ENCODE measurements at places on chromosomes 13 and 19. TPM values are rescaled to one million over a fixed set of nuclear protein-coding genes. Genes with fewer than 3 reads are reported as not detected.

KCNJ14 gene
- 0.56 TPM for total RNA-seq

SIAH3 gene
- not detected for total RNA-seq

TLE6 gene
- total RNA-seq = not detected

TSSK6 gene
- total RNA-seq = 0.80 TPM

ACTMAP gene
- 4.2 TPM for total RNA-seq

B3GNT8 gene
- 0.24 TPM for total RNA-seq

OR1M1 gene
- not detected for total RNA-seq

ZNF229 gene
- total RNA-seq = 0.78 TPM

LILRB4 gene
- total RNA-seq = 0.84 TPM

CEACAM20 gene
- total RNA-seq = not detected

GRCh38 chr19:46478356-46478986 lies 7.1 kb upstream of the PNMA8A start:
- H3K27ac ChIP-seq = no peak overlapping the region
- peaks cover 22% of the 10 kb centered on the region for H3K27me3 ChIP-seq
- H3K4me3 ChIP-seq = no peak overlapping the region
- H3K4me1 ChIP-seq = no peaks in the 10 kb centered on the region

DNA sequence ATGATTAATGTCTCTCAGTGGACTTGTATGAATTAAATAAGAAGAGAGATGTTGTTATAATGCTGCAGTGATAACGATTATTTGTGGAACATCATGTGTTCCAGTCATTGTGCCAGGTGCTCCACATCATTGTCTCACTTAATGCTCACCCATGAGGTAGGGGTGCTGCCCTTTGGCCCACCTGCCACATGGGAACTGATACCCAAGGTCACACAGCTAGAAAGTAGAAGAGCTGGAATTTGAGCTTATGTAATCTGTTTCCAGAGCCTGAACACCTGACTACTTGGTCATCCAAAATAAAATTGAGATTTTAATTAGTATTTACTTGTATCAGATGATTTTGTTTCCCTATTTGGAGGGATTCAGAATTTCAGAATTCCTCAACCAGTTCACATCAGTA lies 36.0 kb upstream of the GPI start:
- no peak for DNase-seq
- H3K4me3 ChIP-seq = no peak overlapping the region
- peaks cover 80% of the 10 kb centered on the region for H3K36me3 ChIP-seq
- H3K27me3 ChIP-seq = no peaks in the 10 kb centered on the region

GRCh38 chr13:111537115-111537728 lies 216.8 kb downstream of the TEX29 start:
- no peaks in the 10 kb centered on the region for H3K36me3 ChIP-seq
- H3K4me3 ChIP-seq = no peak overlapping the region
- DNase-seq = no peak
- H3K27me3 ChIP-seq = peaks cover 40% of the 10 kb centered on the region
- H3K4me1 ChIP-seq = no peaks in the 10 kb centered on the region

DNA sequence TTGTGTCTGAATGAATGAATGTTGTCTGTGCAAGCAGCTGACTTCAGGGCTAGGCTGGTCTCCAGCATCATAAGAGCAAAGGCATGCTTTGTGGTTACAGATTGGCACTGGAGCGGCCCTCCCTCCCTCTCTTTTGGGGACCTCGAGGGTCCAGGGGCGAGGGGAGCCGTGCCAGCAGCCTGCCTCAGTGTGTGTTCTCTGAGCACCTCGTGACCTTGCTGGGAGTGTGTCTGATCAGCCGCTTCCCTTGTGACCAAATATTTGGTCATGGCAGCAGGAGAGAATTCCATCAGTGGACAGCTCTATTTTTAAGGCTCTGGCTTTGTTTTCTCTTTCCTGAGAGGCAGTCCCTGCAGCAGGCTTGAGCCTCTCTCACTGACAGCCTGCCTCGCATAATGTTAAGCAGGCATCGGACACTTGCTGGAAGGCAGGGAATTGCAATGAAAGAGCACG lies 329.7 kb downstream of the UQCRFS1 start:
- no peaks in the 10 kb centered on the region for H3K27me3 ChIP-seq
- DNase-seq = peak; percentile 3
- no peak overlapping the region for H3K27ac ChIP-seq

- H3K27ac ChIP-seq = no peak overlapping the region
- peaks cover 4% of the 10 kb centered on the region for H3K4me1 ChIP-seq
- H3K36me3 ChIP-seq = peaks cover 74% of the 10 kb centered on the region
These were observed 1.6 kb downstream of the P2RY11 start for GRCh38 chr19:10112895-10113591.

- no peaks in the 10 kb centered on the region for H3K27me3 ChIP-seq
- DNase-seq = no peak
- H3K36me3 ChIP-seq = no peaks in the 10 kb centered on the region
- no peak overlapping the region for H3K4me3 ChIP-seq
These were observed 35.5 kb downstream of the PAK4 start for GRCh38 chr19:39160889-39161672.

DNA sequence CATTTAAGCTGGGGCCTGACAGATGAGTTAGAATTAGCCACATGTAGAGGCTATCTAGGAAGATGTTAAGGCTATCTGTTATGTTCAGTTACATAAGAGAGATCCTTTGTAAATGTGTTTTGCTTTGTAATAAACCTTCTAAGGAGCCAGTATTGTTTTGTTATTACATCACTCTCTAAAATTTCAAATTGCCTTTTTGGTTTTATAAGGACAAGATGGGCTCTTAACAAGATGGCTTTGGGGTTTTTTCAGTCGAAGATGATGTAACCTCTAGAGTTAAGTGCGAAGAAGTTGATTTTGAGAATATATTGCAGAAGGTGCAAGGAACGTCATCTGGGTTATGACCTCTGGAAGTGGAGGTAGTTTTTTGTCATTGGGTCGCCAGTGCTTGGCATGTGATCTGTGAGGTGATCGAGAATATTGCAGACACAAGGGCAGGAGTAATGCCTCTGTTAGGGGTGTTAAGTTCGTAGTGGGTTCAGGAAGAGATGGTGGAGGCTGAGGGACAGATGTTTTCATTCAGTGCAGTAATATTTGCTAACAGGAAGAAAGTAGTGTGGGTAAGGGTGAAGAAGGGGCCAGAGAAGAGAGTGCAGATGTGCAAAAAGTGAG lies 12.7 kb downstream of the LSM14A start:
- DNase-seq = no peak
- no peaks in the 10 kb centered on the region for H3K27me3 ChIP-seq
- no peak overlapping the region for H3K27ac ChIP-seq
- no peaks in the 10 kb centered on the region for H3K36me3 ChIP-seq

- no peak overlapping the region for H3K4me3 ChIP-seq
- DNase-seq = peak; percentile 54
- no peaks in the 10 kb centered on the region for H3K36me3 ChIP-seq
- no peaks in the 10 kb centered on the region for H3K27me3 ChIP-seq
- peaks cover 99% of the 10 kb centered on the region for H3K4me1 ChIP-seq
- H3K27ac ChIP-seq = peak overlapping the region; percentile 100
These were observed 18.7 kb downstream of the ACTN4 start for GRCh38 chr19:38665950-38666662.

- no peak for DNase-seq
- H3K27me3 ChIP-seq = no peaks in the 10 kb centered on the region
- H3K4me1 ChIP-seq = no peaks in the 10 kb centered on the region
- H3K36me3 ChIP-seq = no peaks in the 10 kb centered on the region
- no peak overlapping the region for H3K27ac ChIP-seq
- no peak overlapping the region for H3K4me3 ChIP-seq
These were observed 79.2 kb upstream of the SLC10A2 start for GRCh38 chr13:103145442-103145841.

DNA sequence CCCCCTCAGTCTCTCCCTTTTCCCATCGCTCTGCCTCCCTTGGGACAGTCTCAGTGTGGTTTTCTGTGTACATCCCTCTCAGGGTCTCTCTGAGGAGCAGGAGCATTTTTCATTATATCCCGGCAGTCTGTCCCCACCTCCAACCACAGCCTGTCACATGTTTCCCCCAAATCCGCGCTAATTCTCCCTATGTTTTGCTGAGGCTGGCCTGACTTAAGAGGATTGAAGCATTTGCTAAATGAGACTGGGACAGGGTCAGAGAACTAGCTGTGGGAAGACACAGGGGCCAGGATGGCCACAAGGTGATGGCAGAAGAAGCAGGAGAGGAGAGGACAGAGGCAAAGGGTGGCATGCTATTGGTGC lies 5.5 kb downstream of the TPRX1 start:
- no peaks in the 10 kb centered on the region for H3K36me3 ChIP-seq
- no peak overlapping the region for H3K27ac ChIP-seq
- no peaks in the 10 kb centered on the region for H3K27me3 ChIP-seq
- H3K4me3 ChIP-seq = no peak overlapping the region
- no peaks in the 10 kb centered on the region for H3K4me1 ChIP-seq
- DNase-seq = no peak

DNA sequence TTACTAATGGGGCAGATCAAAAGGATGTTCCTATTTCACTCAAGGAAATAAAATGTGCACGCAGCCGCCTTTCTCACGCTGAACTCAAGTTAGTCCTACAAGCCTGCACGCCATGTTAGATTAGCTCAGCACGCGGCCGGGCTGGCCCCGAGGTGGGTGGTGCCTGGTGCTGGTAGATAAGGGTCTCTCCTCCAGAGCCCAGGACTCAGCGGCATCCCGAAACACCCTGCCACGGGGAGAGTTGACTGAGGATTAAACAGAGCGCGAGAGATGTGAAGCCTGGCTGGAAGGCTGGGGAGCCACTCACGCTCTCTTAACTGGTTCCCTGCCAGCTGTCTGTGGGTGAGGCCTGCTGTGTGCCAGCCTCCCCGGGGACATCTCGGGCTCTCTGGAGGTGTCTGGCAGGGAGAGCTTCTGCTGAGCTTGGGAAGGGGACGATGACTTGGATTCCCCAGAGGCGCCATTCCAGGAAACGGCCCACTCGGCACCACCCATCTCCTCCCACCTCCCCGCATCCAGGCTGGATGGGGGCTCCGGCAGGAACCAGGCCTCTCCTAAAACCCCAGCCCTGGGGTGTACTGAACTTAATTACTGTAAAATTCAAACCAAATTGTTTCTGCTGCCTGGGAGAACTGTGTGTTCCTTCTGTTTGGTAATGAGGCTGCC lies 122.2 kb downstream of the KDM4B start:
- peaks cover 36% of the 10 kb centered on the region for H3K4me1 ChIP-seq
- H3K36me3 ChIP-seq = peaks cover 11% of the 10 kb centered on the region
- no peak for DNase-seq
- no peak overlapping the region for H3K4me3 ChIP-seq
- peak overlapping the region; percentile 72 for H3K27ac ChIP-seq
- H3K27me3 ChIP-seq = no peaks in the 10 kb centered on the region

DNA sequence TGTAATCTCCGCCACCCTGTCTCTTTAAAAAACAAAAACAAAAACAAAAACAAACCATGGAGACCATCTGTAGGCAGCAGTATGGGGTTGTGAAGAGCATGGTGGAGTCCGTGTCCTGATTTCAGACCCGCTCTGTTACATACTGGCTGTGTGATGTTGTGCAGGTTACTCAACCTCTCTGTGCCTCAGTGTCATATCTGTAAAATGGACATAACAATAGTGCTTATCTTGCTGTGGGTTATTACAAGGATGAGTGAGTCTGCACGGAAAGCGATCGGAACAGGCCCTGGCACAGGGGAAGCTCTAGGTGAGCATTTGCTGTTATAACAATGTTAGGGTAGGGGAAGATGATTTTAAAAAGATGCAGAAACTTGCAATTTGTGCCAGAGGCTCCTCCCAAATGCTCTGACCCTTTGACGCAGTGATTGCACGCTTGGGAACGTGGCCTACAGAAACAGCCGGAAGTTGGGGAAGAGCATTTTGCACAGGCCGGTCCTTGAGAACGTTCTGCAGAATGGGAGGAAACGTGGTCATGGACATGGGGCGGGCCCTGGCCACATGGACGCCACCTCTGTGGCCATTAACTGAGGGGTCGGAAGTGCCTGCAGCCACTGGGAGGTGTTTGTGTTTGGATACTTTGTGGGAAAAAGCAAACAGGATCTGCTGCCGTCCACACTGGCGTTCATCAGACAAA lies 15.7 kb upstream of the SELENOW start:
- DNase-seq = no peak
- H3K27me3 ChIP-seq = no peaks in the 10 kb centered on the region
- peak overlapping the region; percentile 18 for H3K27ac ChIP-seq
- H3K4me3 ChIP-seq = no peak overlapping the region
- H3K4me1 ChIP-seq = peaks cover 13% of the 10 kb centered on the region

GRCh38 chr13:110284779-110285484 lies 22.0 kb downstream of the COL4A1 start:
- H3K27me3 ChIP-seq = no peaks in the 10 kb centered on the region
- H3K27ac ChIP-seq = no peak overlapping the region
- DNase-seq = no peak
- H3K4me1 ChIP-seq = peaks cover 11% of the 10 kb centered on the region

- H3K4me3 ChIP-seq = no peak overlapping the region
- no peaks in the 10 kb centered on the region for H3K36me3 ChIP-seq
- no peak for DNase-seq
- no peak overlapping the region for H3K27ac ChIP-seq
These were observed 1291.6 kb upstream of the SLC10A2 start for GRCh38 chr13:104357672-104358354.

DNA sequence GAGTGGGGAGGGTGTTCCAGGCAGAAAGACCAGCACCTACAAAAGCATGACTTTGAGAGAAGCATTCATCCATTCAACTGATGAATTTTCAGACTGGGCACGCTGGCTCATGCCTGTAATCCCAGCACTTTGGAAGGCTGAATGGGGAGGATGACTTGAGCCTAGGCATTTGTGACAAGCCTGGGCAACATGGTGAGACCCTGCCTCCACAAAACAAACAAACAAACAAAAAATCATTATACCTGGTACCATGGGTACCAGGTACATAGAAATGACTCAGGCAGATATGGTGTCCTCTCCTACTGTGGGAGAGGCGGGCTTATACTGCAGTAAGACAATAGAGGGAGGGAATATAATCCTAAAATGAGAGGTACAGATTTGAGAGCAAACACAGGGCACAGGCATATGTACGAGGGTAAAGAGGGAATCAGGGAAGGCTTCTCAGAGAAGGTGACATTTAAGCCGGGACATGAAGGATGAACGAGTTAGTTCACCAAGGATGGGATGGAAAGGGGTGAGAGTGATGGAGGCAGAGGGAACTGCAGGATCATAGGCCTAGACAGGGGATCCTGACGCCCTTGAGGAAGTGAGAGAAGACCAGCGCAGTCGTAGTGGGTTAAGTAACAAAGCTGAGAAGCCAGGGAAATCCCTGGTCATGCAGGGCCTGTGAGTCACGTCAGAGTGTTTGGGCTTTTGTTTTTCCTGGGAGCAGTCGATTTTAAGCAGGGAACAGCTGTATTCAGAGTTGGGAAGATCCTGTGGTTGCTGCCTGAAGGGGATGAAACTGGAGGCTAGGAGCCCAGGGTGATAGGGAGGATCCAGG lies 2.9 kb downstream of the CYP2S1 start:
- H3K27me3 ChIP-seq = peaks cover 32% of the 10 kb centered on the region
- no peaks in the 10 kb centered on the region for H3K4me1 ChIP-seq
- no peak overlapping the region for H3K27ac ChIP-seq
- no peak overlapping the region for H3K4me3 ChIP-seq
- H3K36me3 ChIP-seq = no peaks in the 10 kb centered on the region

DNA sequence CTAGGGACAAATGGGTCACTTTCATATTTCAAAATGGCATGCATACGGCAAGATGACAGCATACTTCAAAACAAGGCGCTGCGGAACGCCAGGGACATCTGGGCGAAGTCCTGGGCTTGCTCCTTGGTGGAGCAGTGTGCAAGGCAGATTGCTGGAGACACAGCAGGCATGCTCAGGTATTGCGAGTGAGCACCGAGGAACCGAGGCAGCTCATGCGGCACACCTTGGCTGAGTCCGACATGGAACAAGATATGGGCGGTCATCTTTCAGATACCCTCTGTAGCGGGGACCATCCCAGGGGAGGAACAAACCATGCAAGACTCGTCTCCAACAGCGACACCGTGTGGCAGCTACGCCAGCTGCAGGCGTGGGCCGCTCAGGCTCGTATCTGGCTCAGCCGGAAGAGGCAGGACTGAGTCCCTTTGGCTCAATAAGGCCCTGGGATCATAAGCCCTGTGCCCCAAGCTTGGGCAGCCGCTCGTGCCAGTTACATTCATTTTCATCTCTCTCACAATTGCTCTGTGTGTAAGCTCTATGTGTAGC lies 112.4 kb downstream of the NUFIP1 start:
- peak overlapping the region; percentile 95 for H3K27ac ChIP-seq
- H3K27me3 ChIP-seq = no peaks in the 10 kb centered on the region
- peaks cover 33% of the 10 kb centered on the region for H3K4me1 ChIP-seq
